ENCODE measurements at places on chromosomes 4 and X.

DNA sequence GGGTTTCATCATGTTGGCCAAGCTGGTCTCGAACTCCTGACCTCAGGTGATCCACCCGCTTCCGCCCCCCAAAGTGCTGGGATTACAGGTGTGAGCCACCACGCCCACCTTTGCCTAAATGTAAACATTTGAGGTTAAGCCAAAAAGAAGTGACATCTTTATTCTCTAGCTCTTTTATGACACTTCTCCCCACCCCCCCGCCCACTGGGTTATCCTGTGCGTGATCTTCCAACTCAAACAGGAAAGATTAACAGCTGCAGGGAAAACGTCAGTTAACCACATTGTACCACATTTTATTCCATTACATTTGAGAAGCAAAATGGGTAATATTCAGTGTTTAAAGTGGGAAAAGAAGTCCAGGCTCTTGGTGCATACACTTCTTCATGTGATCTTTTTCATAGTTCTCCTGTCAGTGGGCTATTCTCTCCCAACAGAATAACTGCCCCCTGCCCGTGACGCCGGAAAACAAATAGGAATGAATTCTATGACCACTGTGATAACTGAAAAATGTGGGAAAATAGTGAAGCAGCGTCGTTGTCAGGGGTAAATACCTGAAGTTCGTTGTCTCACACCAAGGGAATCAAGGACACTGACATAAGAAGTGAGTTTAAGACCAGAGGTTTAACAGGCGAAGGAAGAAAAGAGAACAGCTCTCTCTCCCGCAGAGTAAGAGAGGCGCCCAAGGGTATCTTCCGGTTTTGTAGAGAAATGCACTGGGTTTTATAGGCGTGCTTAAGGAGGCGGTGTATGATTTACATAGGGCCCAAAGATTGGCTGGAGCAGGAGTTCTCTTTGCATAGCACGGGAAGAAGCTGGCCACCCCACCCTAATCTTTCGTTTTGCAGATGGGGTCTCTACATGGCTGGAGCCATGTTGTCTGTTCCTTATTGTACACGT, 9.7 kb upstream of the SRD5A3 start:
- no peak for DNase-seq

DNA sequence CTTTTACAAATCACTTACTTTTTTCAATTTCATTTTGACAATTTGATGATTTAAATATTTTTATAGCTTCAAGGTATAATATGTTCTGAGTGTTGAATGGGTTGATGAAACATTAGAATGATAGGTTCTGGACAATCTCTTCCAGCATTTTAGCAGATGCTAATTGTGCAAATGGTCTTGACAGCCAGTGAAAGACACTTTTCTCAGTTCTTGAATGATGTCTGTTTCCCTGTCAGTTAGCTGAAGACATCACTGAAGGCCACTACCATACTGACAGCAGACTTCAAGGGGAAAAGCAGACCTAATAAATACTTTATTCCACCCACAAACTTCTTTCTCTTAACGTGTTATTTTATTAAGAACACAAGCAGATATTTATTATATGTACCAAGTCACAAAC, 498.6 kb downstream of the GRXCR1 start:
- no peak for DNase-seq

DNA sequence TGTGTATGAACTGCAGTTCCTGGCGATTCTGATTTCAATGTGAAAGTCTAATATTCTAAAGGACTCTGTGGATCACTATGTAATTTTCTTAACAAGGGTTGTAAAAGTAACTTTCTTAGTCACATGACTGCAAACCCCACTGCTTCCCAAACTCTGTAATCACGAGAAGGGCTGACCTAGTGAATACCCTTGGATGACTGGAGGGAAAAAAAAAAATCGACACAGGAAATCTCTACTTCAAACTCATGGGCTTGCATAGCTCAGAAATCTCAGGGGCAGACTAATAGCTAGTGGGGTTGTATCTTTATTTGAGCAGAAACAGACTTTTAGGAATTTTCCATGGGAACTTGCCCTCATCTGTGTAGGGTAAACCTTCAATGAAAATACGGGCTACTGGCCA, 4.8 kb upstream of the MXRA5 start:
- DNase-seq: no peak

DNA sequence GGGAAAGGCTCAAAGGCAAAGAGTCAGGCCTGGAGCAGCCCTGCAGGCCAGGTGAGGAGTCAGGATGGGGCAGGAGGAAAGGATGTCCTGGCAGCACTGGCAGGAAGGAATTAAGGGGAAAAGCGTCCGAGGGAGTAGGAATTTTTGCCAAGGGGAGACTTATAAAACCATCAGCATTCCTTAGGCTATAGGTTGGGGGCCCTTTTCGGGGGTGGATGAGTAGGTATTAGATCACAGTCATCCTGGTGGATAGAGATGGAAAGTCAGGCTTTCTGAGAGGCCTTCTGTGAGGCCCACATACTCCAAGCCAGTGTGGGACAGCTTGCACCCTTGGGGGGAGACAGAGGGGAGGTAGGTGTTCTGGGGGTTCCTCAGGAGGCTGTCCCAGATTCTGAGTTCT, 12.3 kb downstream of the STARD8 start:
- no peak for DNase-seq

DNA sequence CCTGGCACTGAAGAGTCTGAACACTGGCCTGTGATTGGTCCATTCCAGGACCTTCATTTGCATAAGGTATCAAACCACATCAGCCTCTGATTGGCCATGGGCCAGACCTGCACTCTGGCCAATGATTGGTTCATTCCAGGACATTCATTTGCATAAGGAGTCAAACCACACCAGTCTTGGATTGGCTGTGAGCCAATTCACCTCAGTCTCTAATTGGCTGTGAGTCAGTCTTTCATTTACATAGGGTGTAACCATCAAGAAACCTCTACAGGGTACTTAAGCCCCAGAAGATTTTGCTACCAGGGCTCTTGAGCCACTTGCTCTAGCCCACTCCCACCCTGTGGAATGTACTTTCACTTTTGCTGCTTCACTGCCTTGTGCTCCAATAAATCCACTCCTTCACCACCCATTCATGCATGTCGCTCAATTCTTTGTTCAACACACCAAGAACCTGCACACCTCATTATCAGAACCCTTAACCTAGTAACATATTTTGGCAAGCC, 14.2 kb upstream of the HERC5 start:
- no peak for DNase-seq

DNA sequence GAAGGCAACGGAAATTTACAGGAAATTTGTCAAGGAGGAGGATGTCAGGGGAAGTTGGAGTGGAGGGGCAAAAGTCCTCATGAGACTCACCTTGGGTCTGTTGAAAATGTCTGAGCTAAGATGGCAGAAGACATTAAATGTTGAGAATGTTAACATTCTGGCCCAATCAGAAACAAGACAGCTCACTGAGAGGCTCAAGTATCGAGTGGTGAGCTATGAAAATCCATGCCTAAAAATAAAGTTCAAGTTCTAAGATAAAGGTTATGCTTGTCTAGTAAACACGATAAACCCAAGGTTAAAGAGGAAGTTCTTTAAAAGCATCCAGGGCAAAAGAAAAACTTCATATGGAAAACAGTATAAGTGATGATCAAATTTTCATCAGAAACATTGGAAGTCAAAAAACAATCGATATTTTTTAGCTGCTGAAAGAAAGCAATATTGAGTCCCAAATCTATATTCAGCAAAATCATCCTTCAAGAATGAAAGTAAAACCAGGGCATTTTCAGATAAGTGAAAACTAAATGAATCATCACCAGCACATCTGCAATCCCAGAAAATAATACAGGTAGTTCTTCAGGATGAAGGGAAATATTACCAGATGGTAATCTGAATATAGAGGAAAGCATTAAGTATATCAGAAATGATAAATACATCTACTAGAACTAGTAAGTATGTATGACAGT, 462.4 kb downstream of the TLL1 start:
- DNase-seq: no peak

DNA sequence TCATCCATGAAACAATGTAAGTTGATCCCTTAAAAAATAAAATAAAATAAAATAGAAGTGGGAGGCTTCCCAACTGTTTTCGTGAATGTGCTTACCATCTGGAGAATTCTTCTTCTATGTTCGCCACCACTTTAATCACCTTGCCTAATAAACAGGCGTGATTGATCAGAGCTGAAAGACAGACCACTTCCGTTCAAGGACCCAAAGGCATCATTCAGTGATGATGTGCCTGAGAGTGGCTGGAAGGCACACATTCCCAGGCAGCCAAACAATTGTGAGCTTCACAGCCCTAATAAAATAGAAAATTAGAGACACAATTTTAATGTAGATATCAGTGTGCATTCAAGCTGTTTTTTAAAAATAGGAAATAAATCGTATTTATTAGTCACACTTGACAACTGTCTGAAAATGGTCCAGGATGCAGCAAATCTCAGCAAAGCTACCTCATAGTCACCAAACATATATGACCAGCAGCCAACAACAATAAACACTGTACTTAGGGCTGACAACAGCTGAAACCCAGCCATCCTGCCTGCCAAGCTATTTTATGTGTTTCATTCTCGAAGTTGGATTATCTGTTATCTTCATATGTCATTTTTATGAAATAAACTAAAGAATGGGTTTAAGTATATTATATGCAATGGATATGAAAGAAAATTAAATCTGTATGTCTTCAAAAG, 163.2 kb upstream of the FAM9B start:
- peak; percentile 54 for DNase-seq

DNA sequence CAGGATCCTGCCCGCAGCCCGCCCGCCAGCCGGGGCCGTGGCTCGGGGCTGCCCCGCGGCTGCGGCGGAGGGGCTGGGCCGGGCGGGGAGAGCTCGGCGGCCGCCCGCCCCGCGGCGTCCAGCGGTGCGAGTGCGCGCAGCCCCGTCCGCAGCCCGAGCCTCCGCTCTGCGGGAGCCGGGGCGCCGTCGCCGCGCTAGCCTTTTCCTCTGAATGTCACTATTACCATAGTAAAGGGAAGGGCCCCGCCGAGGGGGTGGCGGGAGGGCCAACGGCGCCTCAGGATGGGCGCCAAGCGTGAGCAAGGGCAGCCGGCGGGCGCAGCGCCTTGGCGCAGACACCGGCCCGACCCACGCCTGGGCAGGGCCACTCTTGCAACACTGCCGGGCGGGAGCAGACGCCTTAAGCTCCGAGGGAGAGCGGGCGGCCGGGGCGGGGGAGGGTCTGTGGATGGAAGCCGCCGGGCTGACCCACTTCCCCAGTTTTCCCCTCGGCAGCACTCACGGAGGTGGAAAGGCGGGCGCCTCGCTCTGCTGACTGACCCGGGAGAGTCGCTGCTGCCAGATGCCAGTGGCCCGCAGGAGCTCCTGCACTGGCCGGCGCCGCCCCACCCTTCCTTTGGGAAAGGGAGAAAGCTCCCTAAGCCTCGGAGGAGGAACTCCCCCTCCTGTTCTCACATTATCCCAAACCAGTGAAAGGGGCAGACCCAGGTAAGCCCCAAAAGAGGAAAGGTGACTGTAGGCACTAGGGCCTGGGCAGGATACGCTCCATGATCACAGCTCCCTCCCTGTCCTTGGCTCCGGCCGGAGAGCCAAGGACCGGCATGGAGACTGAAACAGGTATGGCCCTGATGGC, 329.4 kb downstream of the HNRNPD start:
- peak; percentile 77 for DNase-seq

DNA sequence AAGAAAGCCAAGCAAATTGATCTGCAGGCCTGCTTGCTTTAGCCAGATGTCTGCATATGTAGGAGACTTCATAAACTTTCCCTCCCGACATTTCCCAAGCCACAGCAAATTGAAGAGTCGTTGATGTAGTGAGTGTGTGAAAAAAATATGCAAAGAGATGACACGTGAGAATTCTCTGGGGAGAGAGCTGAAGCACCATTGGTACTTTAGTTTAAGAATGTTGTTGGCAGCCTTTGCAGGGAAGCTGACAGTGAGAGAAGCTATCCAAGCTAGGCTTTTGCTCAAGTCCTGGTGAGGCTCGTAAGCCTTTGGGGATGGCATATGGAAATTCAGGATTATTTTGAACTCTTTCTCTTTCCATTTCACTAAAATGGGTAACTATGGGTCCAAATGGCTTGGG, 87.5 kb downstream of the GLRA2 start:
- no peak for DNase-seq

DNA sequence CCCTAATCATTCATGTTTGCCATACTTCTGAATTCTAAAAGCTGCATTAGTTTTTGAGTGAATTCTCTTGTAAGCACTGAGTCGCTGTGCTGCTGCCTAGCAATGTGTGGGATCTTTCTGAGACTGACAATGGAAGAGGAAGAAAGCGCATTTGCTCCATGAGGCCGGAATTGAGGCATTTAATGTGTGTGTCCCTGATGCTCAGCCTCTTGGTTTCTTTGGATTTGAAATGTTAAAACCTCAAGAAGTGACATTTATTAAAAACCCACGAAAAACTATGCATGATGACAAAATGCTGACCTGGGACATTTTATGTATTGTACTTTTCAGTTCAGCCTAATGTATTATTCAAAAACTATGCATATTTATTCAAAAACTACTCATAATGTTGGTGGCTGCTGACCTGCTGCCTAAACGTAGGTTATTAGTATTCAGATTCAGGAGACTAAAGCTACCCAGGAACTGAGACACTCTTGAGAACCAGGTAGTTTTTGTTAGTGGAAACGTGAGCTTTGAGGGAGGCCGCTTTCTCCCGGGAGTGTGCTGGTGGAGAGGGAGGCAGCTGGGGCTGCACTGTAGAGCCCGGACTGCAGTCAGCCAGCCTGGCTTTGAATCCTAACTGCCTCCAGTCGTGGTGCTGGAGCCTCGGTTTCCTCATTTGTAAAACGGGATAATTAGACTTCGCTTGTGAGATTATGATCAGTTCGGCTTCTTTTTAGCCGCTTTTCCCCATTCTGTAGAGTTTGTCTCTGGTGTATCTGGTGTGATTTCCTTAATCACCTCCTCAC, 11.3 kb downstream of the RGS12 start:
- DNase-seq: no peak

- DNase-seq: no peak
Observed at GRCh38 chr4:124085561-124086180, 626.9 kb downstream of the ANKRD50 start.

- DNase-seq: no peak
Observed at GRCh38 chr4:110411574-110412011, 64.4 kb upstream of the ENPEP start.

DNA sequence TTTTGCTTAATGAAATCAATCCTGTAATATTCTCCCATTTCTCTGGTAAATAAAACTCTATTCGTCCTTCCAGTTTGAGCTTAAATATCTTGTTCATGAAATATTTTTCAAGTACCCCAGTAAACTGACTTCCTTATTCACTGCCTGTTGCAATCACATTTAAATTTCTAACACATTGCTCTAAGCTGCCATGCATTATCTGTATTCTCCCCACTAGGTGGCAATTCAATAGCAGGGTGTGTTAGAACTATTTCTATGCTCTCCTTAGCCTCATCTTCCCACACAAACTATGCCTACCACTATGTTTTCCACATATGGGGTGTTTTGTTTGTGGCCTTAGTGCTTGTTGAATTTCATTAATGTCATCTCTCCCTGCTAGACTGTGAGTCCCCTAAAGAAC, 377.1 kb upstream of the HS3ST1 start:
- DNase-seq: peak; percentile 18

- no peak for DNase-seq
Observed at GRCh38 chr4:86472377-86473019, 112.6 kb upstream of the MAPK10 start.

- DNase-seq: no peak
Observed at GRCh38 chr4:169664615-169665014, 44.2 kb downstream of the CLCN3 start.

GRCh38 chr4:92362028-92362427, 58.3 kb downstream of the GRID2 start:
- DNase-seq: peak; percentile 31

- DNase-seq: no peak
Observed at GRCh38 chr4:80140194-80140593, 57.1 kb upstream of the PRDM8 start.

- no peak for DNase-seq
Observed at GRCh38 chr4:128455480-128455879, 167.9 kb upstream of the PGRMC2 start.

Measured in right lung (tissue), 10 donors.